ENCODE measurements at places on chromosomes 4 and X.

- DNase-seq, result no peak
Measured at GRCh38 chr4:138831948-138832347, 183.6 kb upstream of the NOCT start.

DNA sequence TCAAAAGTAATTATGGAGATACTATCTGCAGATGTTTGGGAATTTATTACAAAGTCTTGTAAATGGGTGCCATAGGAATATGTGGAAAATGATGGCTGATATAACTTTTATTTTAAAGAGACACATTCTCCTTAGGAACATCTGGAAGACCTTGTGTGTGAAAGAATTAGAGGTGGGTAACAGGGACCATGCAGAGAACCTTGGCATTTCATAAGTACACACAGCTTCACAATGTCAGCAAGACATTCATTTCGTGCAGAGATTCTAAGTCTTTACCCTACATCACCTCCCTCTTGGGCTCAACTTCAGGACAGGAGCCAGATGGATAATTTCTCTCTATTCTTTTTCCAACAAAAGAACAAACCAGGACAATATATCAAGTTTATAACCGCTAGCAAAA is 458.1 kb upstream of the INTU start:
- no peak for DNase-seq

DNA sequence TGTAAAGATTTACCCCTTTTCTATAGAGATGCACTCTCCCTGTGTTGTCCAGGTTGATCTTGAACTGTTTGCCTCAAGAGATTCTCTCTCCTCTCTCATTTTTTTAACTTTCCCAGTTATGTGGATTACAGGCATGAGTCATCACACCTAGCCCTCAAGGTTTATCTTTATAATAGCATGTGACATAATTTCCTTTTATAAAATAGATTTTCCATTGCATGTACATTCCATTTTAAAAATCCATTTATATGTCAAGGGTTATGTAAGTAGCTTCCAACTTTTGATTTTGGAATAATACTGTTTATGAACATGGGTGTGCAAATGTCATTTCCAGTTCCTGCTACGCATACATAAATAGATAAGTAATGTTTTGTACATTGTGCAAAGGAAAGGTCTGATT is 20.6 kb downstream of the ZNF721 start:
- no peak for DNase-seq

DNA sequence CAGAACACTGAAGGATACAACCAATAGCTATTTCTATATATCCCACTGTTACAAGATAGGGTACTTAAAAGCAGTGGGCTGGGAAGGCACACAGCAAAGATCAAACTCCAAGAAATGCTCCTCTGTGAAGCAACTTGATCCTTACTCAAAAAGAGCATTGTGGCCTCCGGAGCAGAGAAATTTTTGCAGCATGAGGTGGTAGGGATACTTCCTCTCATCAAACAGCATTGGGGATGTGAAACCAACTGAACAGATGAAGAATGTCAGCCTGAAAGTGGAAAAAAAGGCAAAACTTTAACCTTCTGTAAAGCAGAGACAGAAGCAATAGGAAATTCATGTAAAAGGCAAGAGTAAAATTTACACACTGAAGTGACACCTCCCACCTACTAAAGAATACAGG is 92.2 kb downstream of the HUWE1 start:
- DNase-seq, result no peak

DNA sequence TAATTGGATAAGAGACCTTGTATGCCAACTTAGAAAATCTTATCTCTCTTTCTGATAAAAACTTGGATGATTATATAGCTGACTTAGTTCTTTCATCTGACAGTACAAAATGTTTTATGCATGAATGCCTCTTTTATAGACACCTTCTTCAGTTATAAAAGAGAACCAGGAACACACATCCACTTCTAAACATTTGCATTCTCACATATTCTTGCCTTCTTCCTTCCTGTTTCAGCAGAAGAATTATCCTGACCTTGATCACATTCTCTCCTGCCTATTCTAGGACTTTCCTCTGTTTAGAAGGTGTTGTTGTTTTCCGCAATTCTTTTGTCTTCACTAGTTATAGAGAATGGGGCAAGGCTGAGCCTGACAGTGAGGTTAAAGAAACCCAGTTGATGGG is 80.9 kb downstream of the LARP7 start:
- DNase-seq, result no peak

GRCh38 chr4:35138449-35138848 is 1105.9 kb downstream of the ARAP2 start:
- no peak for DNase-seq

DNA sequence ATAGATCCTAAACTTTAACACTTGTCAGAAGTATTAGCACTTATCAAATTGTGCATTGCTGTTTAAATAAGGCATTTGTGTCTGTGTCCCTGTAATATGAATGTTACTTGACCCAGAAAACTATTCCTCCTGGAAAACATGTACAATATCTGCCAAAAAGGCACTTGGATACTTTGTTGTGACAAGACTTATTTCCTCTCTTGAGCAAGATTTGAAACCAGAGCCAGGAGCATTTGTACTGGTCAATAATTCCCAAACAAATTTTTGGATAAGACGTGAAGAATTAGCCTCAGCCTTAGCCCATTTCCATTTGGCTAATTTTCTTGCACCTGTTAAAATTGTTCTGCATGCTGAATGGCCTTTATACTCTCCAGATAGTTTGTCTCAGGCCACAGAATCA is 176.3 kb upstream of the GK2 start:
- DNase-seq, result no peak

- DNase-seq, result no peak
Measured at GRCh38 chr4:19429684-19430083, 822.0 kb upstream of the SLIT2 start.

GRCh38 chrX:153411988-153412574 is 809 bp downstream of the ZFP92 start:
- DNase-seq, result no peak

DNA sequence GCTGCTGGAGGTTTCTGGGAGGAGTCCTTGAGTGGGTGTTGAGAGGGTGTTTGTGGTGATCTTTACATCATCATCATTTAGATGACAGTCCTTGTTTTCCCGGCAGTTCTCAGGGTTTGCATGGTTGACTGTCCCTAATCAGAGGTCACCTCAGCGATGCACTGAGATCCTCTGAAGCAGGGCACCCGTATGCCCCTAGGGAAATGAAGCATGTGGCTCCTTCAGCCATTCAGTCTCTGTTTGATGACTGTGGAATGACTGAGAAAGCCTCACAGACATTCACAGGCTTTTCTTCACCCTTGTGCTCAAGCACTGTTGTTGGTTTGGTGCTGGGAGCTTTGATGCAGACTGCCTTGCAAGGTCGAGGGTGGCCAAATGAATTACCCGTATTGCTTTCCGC is 474.7 kb downstream of the SPRY1 start:
- DNase-seq, result no peak

DNA sequence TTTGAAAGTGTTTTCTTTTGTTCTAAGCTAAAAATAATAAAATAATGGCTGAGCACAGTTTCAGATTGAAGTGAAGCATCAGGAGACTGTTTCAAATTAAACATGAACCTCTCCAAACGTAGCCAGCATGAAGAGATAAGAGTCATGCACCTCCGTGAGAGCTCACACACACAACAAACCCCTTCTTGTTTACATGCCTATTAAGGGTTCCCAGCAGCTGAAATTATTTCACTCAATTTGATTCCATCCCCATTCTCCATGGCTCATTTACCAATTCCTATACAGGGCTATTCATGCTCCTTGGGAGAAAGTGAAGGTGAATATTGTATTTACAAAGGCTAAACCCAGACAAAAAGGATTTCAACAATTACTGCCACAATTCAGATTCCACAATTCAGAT is 954.1 kb upstream of the INTU start:
- no peak for DNase-seq

DNA sequence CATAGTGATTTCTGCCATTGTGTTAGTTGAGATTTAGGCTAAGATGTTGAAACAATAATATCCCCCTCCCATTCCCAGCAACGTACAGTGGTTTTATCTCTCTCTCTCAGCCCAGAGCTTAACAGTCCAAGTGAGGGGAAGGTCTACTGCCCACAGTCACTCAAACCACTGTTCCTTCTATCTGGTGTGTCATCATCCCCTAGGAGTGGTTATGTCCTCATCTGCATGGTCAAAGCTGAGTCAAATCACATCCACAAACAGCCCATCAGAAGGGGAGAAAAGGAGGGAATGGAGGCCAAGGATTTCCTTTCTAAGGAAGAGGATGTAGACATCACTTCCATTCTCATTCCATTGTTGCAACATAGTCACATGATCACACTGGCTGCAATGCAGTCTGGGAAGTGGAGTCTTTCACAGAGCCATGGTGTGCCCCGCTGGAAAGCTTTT is 42.8 kb upstream of the CHRNA9 start:
- no peak for DNase-seq

- DNase-seq, result no peak
Measured at GRCh38 chr4:66489370-66489769, 819.1 kb upstream of the EPHA5 start.

GRCh38 chrX:150663073-150663472 is 30.1 kb upstream of the MTMR1 start:
- no peak for DNase-seq

DNA sequence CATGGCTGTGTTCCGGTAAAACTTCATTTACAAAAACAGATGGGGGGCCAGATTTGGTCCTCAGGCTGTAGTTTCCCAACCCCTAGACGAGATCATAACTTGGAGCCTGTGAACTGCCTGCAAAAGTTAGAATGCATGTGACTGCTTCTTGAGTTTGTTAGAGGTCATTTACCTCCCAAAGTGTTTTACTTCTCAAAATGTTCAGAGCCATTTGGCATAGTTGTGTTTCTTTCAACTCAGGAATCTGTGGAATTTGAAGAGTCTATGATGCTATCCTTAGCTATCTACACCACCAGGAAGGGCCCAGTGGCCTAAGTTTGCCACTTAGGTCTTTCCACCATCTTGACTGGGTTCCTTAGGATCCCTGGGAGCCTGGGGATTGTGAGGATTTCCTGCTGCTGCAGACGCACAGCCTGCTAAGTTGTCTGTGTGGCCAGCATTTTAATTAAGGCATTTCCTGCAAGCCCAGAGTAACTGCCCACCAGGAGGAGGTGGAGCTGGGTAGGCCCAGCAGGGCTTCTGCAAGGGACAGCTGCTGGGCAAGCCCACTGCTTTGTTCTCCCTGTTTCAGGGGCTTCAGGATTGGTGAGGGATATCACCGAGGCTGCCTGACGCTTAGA is 53.1 kb downstream of the CCNI start:
- no peak for DNase-seq

DNA sequence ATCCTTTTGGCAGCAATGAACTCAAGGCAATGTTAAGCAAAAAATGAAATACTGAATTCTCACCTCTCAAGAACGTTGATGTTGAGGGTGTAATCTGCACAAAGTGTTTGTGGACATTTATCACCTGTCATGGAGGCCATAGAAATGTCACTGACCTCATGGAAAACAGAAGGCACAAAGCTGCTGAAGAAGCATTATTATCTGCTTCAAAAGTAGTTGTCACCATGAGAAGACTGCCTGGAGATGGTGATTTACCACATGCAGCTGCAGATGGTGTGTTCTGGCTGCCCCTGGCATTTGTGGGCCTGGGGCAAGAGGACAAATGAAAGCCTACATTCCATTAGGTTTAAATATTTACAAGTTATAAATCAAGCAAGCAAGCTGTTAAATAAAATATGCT is 116.8 kb upstream of the RPS6KA3 start:
- no peak for DNase-seq

- no peak for DNase-seq
Measured at GRCh38 chr4:82567444-82567843, 5.7 kb upstream of the TMEM150C start.

- DNase-seq, result no peak
Measured at GRCh38 chr4:17316566-17316965, 195.3 kb downstream of the QDPR start.

DNA sequence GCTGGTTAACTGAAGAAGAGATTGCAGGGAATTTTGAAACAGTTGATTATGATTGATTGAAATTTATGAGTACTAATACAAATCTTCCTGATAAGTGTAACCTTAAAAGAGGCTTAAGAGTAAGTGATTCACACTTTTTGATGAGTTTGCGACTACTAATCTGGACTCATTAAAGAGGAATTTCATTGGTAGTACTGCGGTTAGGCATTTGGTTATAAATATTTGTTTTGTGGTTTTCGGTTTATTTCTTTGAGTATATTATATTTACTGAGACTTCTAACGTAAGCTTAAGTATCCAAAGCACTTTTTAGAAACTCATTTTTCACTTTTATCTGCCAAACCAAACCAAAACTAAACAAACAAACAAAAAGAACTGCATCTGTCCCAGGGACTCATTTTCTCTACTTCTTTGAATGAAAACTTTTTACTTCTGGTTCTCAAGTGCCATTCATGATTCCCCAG is 20.7 kb downstream of the SLIT2 start:
- DNase-seq, result no peak

DNA sequence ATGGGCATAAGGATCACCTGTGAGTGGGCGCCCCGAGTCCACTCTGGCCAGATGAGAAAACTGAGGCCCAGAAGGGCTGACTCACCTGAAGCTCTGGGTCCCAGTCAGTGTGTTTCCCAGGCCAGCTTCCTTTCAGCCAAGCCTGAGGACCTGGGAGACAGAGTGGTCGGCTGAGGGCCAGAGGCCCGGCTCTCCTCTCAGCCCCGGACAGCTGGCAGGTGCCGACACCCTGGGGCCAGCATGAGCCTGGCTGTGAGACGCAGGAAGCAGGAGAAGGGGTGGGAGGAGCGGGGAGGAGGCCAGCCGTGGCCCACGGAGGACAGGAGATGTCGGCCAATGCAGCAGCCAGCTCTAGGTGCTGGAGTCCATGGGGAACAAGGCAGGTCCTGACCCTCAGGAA is 28.9 kb downstream of the ATP2B3 start:
- DNase-seq, result no peak
